Fibroblast of skin of left quadriceps (primary cell): ENCODE measurements at places on chromosomes 16 and 17.

- no peak for DNase-seq
Observed at GRCh38 chr17:28725660-28726225, 290 bp downstream of the TLCD1 start.

- DNase-seq: no peak
Observed at GRCh38 chr17:4068918-4069317, 73.9 kb downstream of the ZZEF1 start.

- DNase-seq: no peak
Observed at GRCh38 chr16:27500801-27501200, 48.9 kb downstream of the GTF3C1 start.

DNA sequence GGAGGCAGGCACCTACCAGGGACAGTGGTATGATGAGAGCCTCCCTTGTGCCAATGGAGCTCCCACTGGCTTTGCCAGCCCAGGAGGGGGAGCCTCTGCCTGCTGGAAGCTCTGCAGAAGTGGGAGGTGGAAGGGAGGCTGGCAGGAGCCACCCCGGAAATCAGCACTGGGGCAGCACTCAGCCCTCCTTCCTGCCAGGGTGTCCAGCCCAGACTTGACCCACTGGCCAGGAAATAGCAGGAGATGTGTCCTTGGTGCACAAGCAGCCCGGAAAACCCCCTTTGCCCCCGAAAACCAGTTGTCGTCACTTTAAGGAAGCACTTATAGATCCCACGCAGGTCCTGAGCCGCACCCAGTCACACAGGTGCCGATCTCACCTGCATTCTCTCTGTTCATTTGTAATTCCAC, 49.3 kb upstream of the CACNG4 start:
- no peak for DNase-seq

- peak; percentile 47 for DNase-seq
Observed at GRCh38 chr17:3535253-3535995, 22.2 kb downstream of the TRPV3 start.

- no peak for DNase-seq
Observed at GRCh38 chr16:15466886-15467781, 32.7 kb downstream of the BMERB1 start.

DNA sequence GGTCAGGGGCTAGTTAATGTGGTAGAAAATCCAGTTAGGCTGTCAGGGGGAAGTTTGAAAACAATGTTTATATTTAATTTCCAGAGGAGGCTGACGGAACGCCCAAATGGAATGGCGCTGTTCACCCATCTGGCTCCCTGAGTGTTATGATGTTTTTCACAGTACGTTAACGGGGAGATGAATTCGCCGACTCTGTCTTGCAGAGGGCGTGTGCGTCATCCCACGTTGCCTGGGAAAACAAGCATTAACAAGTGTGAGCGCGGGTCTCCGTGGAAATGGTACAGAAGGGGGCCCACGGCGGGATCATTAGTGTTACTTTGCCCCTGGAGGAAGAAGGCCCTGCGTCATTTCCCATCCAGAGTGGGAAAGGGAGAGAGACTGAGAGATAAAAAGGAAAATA, 29.6 kb downstream of the RGS9 start:
- no peak for DNase-seq

DNA sequence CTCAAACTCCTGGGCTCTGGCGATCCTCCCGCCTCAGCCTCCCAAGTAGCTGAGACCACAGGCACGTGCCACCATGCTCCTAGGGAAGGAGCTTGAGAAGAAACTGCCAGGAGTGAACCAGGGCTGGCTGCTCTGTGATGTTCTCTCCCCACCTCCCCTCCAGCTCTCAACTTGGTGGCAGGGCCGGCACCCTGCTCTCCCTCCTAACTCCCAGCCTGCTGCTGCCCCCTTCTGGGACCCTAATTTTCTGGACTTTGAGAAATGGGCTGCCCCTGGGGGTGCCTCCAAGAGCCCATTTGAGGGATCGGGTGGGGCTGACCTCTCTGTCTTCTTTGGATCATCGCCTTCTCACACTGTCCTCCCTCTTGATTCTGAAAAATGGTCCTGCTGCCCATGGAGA, 14.9 kb upstream of the STAT3 start:
- no peak for DNase-seq

- DNase-seq: no peak
Observed at GRCh38 chr16:12329246-12329995, 352.9 kb downstream of the SNX29 start.

- no peak for DNase-seq
Observed at GRCh38 chr16:74667255-74667700, 601 bp upstream of the RFWD3 start.

- DNase-seq: no peak
Observed at GRCh38 chr17:41785859-41786226, 668 bp downstream of the JUP start.

- no peak for DNase-seq
Observed at GRCh38 chr16:63323722-63324705, 1287.8 kb upstream of the CDH8 start.

DNA sequence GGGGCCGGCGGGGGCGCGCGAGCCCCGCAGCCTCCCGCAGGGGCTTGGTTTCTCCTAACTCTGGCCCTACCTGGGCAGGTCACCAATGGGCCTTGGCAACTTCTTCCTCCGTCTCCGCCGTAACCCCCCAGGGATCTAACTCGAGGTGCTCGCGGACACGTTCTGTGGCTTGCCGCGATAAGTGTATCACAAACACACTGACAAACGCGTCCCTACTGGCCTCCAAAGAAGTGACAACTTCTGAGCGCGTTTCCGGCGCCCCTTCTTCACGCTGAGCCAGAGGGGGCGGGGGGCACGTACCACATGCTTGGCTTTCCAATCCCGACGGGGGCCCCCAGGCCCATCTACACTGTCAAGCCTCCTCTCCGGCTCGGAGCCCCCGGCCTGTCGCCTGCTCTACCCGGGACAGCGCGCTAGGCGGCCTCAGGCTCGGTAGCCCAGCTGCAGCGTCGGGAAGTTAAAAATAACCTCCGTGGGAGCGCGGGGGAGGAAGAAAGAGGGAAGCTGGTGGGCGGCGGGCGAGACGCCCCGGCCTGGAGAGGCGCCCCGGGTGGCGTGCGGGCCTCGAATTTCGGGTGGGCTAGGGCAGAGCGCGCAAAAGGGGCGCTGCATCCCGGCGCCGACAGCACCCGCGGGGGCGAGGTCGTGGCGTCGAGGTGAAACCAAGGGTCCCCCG, 725 bp upstream of the SPHK1 start:
- DNase-seq: no peak

DNA sequence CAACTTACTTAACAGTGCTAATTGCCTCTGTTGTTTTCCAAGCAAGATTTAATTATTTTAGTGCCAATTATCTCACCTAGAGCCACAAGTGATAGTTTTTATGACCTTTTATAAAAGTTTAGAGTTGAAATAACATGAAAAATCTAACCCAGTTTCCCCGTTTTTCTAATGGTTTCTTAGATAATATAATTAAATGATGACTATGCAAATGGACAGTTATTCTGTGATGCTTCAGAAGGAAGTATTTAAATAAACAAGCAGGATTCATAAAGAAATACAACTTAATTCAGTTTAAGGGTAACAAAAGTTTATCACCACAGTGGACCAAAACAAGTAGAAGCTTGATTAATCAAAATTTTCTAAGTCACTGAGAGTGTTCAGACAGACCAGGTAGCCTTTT, 721.2 kb upstream of the SOX9 start:
- no peak for DNase-seq

DNA sequence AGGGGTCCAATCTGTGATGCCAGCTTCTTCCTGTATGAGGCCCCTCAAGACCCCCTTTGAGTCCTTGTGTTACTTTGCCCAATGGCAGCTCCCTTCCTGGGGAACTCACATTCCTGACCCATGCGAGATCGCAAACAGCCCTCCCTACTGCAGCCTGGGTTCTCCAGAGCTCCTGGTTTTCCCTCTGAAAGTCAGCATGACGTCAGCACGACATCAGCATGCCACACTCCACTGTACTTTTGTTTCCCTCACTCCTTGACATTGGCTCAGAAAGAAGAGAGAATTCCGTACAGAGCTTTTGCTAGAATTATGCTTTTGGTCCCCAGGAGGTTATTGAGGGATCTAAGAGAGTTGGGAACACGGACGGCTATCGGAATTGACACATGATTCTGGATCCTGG, 168.1 kb upstream of the PIRT start:
- DNase-seq: no peak

DNA sequence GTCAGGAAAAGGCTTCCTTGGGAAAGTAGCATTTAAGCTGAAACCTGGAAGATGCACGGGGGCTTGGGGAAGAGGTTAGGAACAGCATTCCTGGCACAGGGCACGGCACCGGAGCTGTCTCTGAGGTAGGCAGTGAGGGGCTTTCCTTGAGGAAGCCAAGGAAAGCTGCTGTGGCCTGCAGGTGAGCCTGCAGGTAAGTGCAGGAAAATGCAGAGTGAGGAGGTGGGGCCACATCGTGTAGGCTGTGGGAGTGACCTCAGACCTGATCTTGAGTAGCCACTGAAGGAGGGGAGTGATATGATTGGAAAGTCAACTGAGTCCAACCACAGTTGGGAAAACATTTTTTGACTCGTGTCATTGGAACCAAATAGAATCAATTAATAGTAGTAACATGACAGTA, 79.5 kb downstream of the CDK5R1 start:
- no peak for DNase-seq

DNA sequence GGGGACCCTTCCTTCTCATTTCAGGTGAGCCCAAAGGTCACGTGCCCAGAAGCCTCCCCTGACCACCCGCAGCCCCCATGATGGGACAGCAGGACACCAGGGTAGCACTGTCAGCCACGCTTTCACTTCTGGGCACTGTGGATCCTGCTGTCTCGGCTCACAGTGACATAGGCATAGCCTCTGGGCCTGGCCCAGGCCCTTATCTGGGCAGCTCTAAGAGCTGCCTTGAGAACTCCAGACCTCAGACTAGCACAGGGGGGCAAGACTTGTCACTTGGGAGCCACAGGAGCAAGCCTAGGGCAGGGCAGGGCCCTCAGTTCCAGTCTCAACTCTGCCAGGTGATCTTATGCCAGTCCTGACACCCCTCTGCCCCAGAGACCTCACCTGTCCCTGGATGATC, 4.7 kb downstream of the NATD1 start:
- DNase-seq: no peak

DNA sequence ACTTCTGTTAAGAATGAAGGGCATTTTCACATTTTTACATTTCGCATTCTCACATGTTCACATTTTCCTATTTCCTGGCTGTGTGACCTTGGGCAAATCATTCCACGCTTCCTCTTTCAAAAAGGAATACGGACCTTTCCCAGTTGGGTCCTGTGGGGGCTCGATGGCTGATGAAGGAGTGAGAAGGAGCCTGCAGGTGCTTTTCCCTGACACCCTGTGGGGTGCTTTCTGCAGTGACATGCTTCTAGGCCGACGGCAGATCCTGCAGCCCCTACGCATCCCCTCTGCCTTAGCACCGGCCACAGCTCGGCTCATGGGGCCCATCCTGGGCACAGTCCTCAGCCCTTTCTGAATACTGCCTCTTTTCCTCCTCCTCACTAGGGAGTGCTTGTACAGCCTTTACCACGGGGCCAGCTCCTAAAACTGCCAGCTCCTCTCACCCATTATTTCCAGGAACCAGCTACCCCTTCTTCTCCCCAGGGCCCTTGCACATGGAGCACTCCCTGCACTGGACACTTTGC, 91.0 kb downstream of the FOXL1 start:
- no peak for DNase-seq

DNA sequence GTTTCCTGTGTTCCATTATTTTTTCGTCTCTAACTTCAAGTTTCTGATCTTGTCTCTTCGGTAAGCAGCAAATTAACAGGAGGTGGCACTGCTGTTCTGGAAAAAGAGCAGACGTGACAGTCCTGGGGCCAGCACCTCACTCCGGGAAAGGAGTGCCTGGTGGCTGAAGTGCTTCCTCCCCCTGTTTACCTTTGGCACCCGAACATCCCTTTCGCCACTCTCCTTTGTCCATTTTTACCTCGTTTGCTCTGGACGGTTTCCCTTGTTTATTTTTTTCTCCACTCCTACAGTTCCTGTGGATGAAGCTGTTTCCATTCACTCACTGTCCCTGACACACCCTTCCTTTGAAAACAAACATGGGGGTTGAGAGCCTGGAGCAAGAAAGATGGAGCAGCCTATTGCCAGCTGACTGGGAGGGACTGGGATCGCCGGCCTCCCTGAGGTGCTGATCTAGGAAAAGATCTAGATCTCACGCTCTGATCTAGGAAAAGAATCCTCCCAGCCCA, 12.6 kb downstream of the SAP30BP start:
- DNase-seq: no peak

GRCh38 chr17:64264891-64265290, 1.8 kb upstream of the TEX2 start:
- no peak for DNase-seq

GRCh38 chr16:15509593-15510535, 75.5 kb downstream of the BMERB1 start:
- peak; percentile 85 for DNase-seq

DNA sequence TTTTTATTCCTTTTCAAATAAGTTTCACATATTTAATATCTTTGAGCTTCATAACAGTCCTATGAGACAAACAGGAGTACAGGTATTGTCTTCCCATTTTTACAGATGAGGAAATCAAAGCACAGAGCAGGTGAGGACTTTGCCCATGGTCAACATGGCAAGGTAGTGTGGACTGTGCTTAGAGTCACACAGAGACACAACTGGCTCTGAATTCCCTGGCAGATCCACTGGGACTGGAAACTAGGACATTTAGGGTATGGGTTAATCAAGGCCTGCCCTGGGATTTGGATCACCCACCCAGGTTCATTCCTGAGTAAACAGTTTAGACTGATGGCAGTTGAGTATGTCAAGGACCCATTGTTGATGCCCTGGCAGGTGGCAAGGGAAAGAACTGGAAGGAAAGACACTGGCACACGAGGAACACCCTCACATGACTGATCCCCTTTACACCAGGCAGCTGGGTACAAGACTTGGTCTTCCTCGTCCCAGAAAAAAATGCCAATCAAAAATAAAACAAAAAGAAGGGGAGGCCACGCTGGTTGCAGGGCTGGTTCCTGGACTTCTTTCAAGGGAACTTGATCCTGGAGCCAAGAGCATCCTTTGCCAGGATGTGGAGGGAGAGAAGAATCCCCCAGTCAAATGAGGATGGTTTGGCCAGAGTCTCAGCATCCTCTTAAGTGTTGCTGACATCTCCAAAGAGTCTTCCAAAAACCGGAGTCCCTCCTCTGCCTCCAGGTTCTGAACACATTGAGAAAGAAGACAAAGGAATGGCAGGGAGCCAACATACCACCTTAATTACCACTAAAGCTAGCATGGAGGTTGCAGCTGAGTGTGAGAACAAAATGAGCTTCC, 34.9 kb downstream of the CHD9 start:
- no peak for DNase-seq

- no peak for DNase-seq
Observed at GRCh38 chr17:42290577-42290976, 2.3 kb downstream of the STAT5A start.

DNA sequence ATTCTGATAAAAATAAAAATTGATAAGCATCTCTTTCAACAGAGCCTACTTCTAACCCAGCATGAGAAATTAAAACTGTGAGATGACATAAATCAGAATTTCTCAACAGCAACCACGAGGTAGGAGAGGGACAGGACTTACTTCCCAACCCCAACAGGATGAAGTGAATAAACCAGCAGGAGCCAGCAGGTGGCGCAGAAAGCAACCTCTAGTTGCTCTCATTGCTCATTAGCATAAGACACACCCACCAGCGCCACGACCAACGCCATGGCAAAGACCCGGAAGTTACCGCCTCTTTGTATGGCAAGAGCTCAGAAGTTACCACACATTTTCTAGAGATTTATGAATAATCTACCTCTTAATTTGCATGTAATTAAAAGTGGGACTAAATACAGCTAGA, 189.4 kb upstream of the CDH8 start:
- peak; percentile 14 for DNase-seq

- DNase-seq: no peak
Observed at GRCh38 chr17:51673070-51673469, 412.7 kb downstream of the UTP18 start.
